Effector memory CD4-positive, alpha-beta T cell (primary cell): ENCODE measurements at places on chromosomes 13 and 19.

DNA sequence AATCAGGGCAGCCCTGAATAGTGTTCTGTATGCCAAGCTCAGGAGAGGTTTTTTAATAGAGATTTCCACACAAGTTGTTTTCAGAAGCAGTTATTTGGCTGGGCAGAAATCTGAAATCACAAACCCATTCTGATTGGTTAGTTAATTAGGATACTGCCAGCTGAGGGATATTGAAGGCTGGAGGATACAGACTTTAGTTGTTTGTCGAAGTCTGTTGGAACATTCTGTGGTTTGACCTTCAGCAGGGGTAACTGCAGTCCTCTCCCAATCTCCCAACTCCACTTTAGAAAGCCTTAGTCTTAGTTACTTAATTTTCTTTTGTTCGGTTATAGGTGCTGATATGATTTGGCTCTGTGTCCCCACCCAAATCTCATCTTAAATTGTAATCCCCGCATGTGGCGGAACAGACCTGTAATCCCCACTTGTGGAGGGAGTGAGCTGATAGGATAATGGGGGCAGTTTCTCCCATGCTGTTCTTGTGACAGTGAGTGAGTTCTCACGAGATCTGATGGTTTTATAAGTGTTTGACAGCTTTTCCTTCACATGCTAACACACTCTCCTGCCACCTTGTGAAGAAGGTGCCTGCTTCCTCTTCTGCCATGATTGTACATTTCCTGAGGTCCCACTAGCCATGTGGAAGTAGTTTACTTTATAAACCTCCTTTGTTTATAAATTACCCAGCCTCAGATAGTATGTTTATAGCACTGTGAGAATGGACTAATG, 169.2 kb downstream of the GPC5 start:
- no peak for DNase-seq

- no peak for DNase-seq
Observed at GRCh38 chr13:76638882-76639281, 247.3 kb downstream of the KCTD12 start.

GRCh38 chr13:22717036-22717435, 463.7 kb upstream of the SGCG start:
- DNase-seq, result no peak

DNA sequence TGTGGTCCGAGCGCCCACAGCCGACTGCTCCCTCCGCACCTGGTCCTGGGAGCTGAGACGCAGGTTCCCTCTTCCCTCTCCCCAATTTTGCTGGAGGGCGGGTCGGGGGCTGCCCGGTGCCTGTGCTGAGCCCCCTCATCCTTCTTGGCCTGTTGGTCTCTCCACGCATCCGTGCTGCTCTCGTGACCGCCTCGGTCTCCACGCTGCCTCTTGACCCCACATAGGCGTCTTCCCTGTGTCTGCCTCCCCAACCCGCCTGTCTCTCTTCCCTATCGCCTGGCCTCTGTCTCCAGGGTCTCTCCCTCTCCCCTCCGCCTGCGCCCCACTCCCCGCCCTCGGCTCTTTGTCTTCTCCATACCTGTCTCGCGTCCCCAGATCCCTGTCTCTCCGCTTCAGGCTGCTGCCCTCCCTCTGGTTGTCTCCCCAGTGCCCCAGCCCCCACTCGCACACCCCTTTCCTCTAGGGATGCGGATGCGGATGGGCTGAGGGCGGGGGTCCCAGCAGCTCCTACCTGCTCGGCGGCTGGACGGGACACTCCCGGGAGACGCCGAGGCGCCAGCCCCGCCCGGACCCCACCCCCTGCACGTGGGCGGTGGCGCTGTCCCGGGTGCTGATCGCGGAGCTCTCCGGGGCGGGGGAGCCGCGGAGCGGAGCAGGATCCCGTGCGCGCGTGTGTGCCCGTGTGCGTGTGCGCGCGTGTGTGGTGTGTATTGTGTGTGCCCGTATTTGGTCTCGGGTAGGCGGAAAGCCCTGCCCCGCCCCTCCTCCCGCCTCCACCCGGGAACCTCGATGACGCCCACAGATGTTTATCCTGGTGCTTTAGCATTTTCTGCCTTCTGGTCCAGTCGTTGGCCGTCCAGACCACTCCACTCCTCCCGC, at the start of gene SYT5:
SYT5 (minus strand) TSS at position 684 of the 879 bp plus-strand sequence. CDS start 1,248 bp downstream, outside the sequence.
- no peak for DNase-seq

DNA sequence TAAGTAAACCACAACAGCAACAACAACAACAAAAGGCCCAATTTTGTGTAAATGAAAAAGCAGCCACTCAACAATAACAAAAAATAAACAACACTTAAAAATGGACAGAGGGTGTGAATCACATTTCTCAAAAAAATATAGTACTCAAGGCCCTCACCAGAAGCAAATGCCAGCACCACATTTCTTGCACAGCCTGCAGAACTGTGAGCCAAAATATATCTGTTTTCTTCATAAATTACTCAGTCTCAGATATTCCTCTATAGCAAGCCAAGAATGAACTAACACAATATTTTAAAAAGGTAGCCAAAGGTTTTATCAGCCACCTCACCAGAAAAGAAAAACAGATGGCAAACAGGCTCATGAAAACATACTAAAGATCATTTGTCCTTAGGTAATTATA, 3.9 kb upstream of the CD33 start:
- no peak for DNase-seq

DNA sequence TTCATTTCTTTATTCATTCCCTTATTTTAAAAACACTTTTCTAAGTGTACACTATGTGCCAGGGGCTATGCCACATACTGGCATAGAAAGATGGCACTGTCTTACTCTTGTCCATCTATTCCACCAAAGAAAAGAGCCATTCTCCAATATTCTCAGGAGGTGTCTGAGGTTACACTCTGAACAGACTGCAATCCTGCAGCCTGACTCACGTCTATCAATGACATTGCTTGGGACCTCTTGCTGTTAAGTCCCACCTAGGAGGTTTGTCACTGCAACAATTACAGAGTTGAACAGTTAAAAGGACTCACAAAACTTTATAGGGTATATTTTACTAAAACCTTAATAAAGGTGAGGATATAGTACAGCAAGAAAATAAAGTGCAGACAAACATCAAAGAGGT, 512.9 kb upstream of the HTR2A start:
- DNase-seq, result no peak

DNA sequence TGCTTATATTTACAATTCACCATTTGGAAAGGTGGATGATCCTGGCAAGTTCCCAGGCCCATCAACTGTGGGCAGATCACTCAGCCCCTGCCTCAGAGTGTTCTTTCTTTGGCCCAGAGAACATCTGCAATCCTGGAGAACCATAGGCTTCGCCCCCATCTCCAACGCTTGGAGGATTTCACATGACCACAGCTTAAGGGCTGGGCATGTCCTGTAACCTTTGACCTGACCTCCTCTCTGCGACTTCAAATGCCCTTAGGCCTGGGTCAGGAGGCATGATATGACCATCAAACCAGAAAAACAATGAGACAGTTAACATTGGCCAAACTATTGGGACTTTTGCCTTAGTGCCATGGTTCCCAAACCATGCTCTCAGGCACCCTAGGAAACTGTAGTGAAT, 7.2 kb upstream of the MBNL2 start:
- no peak for DNase-seq

- DNase-seq, result no peak
Observed at GRCh38 chr13:36915896-36916640, 4.0 kb downstream of the SMAD9 start.

DNA sequence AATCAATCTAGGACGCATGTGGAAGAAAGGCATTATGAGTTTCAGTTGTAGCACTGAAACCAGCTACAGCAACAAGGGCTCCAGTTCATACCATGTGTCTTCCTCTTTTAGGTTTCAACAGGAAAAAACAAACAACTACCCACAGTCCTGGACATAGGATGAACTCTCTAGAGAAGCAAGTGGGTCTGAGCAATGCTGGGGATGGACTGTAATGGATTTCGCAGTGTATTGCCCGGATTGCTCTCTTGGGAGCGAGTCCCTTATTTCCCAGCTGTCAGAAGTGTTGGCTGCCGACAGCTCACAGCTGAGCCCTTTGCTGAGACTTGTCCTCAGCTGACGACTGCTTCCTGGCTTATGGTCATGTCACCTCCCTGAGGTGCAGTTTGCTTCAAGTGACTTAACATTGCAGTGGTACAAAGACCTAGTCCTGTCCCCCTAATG, 12.1 kb upstream of the MYCBP2 start:
- no peak for DNase-seq

DNA sequence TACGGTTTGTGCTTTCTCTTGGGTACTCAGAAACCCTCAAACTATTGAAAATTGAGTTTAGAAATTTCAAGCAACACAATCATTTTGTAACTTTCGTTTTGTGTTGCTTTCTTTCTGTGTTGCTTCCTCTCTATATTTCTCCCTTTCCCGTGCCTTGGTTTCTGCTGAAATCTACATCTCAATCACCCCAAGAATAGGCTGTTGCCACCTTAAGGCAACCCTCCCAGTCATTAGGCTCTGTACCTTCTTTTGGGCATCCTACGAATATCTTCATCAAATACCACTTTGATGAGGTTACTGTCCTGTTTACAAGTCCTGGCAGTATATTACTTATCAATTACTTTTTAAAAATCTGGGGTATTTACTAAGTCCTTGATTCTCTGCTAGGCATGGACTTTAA, 621.6 kb downstream of the GPC6 start:
- DNase-seq, result no peak

DNA sequence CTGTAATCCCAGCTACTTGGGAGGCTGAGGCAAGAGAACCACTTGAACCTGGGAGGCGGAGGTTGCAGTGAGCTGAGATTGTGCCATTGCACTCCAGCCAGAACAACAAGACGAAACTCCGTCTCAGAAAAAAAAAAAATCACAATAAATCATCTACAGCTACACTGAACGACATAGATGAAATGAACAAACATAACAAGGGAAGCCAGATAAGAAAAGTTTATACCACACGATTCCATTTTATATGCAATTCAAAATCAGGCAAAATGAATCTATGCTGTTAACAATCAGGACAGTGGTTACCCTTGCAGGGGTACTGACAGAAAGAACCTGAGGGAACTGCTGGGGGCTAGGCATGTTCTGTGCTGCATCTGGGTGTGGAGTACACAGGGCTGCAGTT, 5.7 kb downstream of the XRCC1 start:
- DNase-seq, result no peak

GRCh38 chr13:73873940-73874830, 260.0 kb downstream of the KLF12 start:
- DNase-seq, result no peak

DNA sequence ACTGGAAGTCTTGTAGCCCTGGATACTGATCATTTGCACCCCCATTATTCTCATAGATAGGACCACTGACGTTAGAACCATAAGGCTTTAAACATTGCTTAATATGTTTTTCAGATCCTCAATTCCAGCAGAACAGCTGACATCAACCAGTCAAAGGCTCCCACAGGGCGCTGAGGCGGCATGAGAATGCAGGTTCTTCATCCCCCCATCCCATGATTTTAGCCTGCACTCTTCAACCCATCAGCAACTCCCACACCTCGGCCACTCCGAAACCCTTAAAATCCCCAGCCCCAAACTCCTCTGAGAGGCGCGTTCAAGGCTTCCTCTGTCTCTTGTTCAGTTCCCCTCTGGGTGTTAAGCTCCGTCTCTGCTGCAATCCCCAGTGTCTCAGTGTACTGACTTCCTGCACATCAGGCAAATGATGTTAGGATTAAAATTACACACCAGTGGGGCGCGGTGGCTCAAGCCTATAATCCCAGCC, 24.3 kb upstream of the LAMP1 start:
- DNase-seq, result no peak

GRCh38 chr19:23986623-23987022, 71.9 kb downstream of the ZNF726 start:
- DNase-seq, result no peak

GRCh38 chr19:11053817-11054195, 35.5 kb upstream of the LDLR start:
- DNase-seq, result no peak

DNA sequence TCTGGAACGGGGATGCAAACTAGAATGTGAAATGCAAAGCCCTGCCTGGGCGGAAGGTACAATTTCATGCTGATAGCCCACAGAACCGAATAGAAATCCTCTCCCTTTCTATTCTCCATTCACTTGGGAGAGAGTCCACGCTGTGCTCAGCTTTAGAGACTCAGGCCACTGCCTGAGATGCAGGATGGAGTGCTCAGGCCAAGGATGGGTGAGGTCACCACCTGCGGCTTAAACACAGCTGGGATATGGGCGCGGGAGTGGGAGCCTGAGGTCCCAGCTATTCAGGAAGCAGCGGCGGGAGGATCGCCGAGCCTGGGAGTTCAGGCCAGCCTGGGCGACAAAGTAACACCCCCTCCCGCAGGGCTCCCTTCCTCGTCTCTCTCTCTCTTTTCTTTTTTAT, 446 bp upstream of the ZNF83 start:
- DNase-seq, result no peak

DNA sequence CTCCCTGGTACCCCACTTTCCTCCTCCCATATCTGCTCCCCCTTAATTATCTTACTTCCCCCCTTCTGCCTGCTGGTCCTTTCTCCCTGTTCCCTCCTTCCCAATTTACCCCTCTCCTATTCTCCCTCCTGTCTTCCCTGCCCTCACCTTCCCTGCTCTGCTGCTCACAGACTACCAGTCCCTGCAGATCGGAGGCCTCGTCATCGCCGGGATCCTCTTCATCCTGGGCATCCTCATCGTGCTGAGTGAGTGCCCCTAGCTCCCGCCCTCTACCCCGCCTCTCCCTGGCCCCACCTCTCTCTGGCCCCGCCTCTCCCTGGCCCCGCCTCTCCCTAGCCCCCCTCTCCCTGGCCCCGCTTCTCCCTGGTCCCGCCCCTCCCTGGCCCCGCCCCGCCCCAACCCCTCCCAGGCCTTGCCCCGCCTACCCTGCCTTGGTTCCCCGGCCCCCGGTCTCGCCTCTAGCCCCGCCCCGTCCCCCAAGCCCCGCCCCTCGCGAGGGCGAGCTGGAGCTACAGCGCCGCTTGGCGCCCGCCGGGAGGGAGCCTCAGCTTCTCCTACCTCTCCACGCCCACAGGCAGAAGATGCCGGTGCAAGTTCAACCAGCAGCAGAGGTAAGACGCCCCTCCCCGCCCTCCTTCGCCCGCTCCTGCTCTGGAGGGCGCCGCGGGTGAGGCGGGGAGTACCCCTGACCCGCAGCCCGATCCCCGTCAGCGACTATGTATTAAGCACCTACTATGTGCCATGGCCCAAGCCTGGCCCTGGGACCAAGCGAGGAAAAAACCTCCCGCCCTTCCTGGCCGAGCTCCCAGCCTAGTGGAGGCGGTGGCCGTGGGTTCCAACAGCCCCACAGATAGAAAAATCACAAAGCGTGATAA, 1.9 kb upstream of the FXYD7 start:
- DNase-seq, result peak; percentile 97

GRCh38 chr13:113009743-113010509, 40.9 kb downstream of the MCF2L start:
- DNase-seq, result no peak

GRCh38 chr13:50594276-50595051, 249.0 kb downstream of the DLEU7 start:
- no peak for DNase-seq

DNA sequence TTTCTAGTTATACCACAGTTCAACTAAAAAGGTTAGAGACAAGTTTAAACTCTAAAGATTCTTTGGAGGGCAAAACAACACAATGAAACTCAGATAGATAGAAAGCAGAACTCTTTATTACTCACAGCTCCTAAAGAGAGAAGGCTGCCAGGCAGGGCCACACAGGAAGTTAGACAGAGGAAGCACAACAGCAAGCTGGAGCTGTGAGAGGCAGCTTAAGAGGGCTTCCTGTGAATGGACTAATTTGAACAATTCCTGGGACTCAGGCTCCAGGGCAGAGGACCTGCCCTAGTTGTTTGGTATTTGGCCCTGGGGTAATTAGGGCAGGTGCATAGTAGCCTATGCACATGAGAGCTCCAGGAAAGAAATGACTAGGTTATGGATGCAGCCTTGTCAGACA, 803.6 kb downstream of the DIAPH3 start:
- no peak for DNase-seq

GRCh38 chr13:52846567-52847321, 1.7 kb downstream of the PCDH8 start:
- no peak for DNase-seq

- DNase-seq, result no peak
Observed at GRCh38 chr19:15289673-15290072, 42.7 kb downstream of the BRD4 start.
